ENCODE measurements at places on chromosomes 1 and 21.

GRCh38 chr1:219476116-219476515, 136.8 kb downstream of the ZC3H11B start:
- no peak for DNase-seq

DNA sequence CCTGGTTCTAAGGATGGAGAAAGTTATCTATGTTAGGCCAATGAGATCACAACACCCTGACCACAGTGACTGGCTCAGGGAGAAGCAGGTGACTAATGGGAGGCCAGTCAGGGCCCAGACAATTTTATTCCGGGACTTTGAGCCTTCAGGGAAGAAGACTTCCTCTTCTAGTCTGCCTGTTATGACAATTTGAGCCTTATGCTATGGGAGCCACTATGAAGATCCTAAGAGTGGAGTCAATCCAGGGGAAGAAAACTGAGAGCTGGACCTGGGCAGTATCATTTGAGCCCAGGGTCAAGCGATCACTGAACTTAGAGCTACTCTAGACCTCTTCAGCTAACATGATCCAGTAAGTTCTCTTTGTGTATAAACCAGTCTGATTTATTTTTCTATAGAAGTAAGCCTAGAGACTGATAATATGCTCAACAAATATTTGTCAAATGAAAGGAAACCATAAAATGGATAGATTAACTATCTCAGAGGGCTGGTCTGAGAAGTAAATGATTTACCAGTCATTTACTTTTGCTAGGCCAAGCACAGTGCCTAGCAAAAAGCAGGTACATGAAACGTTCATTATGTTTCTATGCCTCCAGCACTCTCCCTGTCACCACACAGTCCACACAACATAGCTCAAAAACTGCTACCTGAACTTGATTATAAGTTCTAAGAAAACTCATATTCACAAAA, 4.2 kb upstream of the C1orf141 start:
- no peak for DNase-seq

DNA sequence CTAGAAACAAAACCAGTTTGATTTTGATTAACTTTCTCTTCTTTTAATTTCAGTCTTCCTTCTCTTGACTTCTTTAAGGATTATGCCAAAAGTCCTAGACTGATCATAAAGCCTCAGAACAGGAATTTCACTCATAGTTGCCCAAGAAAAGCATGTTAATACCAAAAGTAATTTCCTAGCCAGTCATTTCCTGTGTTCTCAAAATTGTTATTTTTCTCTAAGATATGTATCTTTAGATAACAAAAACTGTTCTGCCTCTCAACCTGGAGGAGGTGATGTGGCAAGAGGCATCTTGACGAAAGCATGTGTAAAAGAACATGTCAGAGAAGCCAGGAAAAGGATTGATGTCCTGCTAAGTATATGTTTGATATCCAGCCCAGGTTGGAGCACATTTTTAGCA, 78.0 kb upstream of the IPO9 start:
- no peak for DNase-seq

GRCh38 chr1:159993911-159994310, 37.9 kb downstream of the PIGM start:
- no peak for DNase-seq

DNA sequence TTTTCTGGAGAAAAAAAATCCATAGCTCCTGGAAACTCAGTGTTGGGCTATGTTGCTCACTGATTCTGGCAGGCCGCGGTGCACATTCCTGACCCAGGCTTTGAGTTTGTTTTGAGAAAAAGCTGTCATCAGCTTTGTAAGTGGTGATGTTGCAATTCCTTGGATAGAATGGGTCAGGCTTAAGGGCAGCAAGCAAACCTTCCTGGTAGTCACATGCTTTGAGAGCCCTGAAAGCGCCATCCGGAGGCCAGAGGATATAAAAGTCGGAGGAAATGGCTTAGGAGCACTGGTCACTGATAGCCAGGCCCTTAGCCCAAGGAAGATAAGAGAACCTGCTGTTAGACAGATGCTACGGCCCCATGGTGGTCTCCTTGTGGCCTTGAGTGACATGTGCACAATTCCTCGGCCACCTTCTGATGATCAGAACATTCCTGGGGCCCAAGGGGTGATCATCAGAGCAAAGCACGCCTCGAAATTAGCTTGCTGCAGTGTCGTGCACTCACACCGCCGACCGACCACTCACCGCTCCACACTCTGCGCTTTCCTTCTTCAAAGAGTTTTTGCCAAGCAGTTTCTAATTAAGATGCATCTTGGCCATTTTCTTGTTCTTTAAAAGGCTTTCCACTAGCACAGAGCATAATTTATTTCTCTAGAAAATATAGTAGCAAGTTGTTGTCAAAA, 78.6 kb downstream of the MAN1C1 start:
- peak; percentile 63 for DNase-seq

GRCh38 chr21:34204481-34205439, 131.4 kb downstream of the MRPS6 start:
- peak; percentile 78 for DNase-seq
